Foreskin fibroblast (primary cell): ENCODE measurements at places on chromosomes 5 and 9.

DNA sequence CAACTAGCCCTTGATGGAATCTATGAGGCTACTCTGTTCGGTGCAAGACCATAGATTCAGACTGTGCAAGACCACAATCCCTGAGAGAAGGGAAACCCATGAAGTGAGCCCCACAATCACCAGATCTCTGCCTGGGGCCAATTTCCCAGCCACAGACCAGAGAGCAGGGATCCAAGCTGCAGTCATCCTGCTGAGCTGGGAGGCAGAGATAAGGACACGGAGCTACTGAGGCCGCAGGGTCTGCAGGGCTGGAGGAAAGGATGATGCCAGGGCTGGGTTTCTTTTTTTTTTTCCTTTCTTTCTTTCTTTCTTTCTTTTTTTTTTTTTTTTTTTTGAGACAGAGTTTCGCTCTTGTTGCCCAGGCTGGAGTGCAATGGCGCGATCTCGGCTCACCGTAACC is 47.7 kb upstream of the FUBP3 start:
- DNase-seq, result no peak

GRCh38 chr9:4831944-4832343 is 39.2 kb downstream of the RCL1 start:
- no peak for DNase-seq

DNA sequence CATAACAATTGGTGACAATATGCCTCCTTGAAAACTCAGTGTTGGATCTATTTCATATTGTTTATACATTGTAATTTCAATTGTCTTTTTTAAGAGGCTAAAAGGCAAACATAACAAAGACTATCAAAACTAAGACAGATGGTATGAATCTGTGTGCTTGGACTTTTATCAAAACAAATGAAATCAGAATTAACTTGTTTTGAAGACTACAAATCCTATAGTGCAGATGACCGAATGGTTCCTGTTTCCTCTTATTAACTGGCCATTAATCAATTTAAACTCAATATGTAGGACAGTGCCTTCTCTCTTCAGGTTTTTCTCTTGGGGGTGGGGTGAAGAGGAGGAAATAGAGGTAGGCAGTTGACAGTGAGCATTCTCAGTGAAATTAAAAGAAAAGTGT is 366.9 kb upstream of the GRAMD2B start:
- DNase-seq, result peak; percentile 21

DNA sequence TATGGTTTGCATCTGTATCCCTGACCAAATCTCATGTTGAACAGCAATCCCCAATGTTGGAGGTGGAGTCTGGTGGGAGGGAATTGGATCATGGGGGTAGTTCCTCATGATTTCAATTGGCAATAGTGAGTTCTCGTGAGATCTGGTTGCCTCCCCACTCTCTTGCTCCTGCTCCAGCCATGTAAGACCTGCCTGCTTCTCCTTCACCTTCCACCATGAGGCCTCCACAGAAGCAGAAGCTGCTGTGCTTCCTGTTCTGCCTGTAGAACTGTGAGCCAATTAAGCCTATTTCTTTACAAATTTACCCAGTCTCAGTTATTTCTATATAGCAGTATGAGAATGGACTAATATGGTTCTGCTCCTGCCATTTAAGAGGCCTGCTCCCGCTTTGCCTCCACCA is 32.9 kb downstream of the SCAI start:
- DNase-seq, result no peak

- peak; percentile 45 for DNase-seq
These were observed 52.3 kb downstream of the GGTA1 start for GRCh38 chr9:121447321-121447834.

GRCh38 chr5:13249854-13250253 is 694.6 kb downstream of the DNAH5 start:
- no peak for DNase-seq
